ENCODE measurements at places on chromosomes 3 and 15.

DNA sequence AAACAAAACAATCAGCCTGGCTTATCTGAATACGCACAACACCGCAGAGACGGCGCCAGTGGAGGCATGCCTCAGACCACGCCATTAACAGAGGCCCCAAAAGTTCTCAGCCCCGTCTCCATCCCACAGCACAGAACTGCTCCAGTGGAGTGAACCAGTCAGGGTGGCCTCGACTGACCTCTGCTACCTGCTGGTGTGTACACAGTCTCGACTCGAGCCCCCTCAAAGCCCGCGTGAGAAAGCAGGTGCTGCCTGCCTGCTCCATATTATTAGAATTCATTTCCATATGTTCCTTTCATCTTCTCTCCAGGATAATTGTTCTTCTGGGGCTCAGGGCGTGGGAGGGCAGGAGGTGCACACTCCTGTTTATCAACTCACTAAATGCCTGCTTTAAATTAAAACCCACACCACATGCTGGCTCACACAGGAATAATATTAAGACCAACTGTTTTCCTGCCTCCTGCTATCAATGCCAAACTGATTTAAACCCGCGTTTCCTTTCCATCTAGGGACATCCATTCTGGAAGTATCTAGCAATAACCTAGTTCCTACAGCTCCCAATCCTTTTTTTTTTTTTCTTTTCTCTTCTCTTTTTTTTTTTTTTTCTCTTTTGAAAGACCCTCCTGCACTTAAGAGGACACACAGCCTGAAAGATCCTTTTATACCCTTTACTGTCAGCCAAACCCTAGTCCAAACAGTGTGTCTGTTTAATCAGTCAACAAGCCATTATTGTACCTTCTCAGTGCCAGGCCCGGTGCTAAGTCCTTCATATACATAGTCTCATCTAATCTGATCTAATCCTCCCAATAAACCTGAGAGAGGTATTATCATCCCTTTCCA is 101.2 kb downstream of the TLE3 start:
- no peak for DNase-seq

GRCh38 chr3:151443583-151443982 is 17.3 kb downstream of the IGSF10 start:
- no peak for DNase-seq

DNA sequence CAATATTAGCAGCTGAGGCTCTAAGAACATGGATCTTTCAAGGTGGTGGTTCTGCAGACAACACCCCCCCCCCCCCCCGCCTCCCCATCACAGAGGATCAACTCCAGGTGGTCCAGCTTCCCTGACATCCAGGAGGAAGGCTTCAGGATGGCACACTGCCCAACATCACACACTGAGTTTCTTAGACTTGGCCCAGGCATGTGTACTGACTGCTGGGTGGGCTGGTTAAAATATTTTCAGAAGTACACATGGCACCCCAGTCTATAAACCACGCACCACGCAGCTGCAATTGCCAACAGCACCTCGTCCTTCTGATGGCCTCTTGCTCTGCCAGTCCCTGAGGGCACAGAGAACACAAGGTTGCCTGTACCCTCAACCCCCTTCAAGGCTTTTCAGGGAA is 22.1 kb downstream of the SRPRB start:
- DNase-seq = no peak

GRCh38 chr3:124412644-124413043 is 317.6 kb upstream of the UMPS start:
- no peak for DNase-seq

GRCh38 chr15:40357246-40357645 is 773 bp upstream of the DISP2 start:
- no peak for DNase-seq

DNA sequence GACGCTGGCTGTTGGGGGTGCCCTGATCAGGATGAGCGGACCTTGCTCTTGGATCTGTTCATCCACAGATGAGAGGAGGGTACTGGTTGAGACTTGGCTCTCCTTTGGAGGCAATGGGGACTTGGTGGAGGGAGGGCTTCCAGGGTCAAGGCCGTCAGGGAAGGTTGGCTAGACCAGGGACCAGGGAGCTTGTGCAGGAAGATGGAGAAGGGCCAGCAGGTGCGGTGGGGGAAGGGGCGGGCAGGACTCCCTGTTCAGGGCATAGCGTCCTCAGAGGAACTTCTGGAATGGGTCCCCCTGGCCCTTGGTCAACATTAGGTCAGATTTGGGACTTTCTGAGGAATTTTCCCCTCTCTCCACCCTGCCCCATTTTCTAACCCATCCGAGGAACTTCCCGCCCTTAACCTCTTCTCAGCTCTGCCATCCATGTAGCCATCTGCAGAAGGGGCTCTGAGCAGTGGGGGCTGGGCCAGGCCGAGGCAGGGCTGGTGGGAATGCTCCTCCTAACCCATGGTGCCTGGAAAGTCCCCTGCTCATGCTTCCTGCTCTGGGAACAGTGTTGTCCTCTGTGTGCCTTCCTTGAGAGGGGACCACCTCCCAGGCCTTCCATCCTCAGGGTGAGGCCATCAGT is 11.5 kb downstream of the SNX33 start:
- no peak for DNase-seq

DNA sequence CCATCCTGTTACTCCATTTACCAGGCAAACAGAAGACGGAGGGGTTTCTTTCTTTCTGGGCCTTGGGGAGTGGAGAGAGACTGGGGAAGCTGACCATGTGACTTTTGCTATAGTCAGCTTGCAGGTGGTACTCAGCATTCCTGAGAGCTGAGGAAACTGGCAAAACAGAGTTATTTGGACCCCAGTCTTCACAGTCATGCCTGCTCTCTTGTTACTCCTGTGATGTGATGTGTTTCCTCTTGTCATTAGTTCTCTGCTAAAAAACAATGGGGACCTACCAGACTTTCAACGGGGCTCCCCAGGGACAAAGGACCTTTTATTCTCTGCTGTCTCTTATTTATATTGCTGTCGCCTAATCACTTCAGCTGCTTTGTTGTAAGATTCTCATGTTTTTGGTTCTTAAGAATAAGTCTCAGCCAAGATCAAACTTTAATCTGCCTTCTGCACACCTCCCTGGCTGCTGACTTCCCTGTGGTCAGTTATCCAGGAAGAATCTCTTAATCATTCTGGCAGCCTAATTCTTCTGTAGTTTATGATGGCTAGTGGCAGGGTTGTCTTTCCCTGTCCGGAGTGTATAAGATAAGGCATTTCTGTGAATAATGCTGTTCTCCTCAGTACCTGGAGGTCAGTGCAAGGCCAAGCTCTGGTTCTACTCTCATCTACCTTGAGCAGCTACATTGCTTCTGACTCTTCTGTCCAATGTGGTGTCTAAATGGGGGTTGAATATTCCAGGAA is 8.8 kb downstream of the STARD9 start:
- no peak for DNase-seq

DNA sequence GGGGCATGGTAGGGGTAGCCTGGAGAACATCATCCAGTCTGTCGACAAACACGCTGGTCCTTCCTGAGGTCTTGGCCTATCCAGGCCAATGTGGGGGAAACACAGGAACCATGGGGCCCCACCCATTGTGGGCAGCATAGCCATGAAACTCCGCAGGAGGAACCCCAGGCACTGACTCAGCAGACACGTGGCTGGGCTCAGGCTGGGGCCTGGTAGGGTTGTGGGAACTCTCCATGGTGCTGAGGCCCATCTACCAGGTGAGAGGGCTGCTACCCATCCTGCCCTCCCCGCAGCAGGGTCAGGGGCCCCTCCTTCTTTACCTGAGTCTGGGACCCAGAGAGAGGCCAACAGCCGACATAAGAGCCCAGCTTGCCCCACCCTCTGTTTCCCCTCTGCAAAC is 22.6 kb upstream of the CACNA2D2 start:
- DNase-seq = peak; percentile 49

All from stimulated activated CD8-positive, alpha-beta memory T cell treated with anti-CD3 and anti-CD28 coated beads, Interleukin-7, amount 100 ng/mL, for 48 hours (primary cell).